ENCODE measurements at places on chromosomes 12 and 14.
A peak's percentile ranks its signal among the peaks of the same experiment; 100 is the strongest.

DNA sequence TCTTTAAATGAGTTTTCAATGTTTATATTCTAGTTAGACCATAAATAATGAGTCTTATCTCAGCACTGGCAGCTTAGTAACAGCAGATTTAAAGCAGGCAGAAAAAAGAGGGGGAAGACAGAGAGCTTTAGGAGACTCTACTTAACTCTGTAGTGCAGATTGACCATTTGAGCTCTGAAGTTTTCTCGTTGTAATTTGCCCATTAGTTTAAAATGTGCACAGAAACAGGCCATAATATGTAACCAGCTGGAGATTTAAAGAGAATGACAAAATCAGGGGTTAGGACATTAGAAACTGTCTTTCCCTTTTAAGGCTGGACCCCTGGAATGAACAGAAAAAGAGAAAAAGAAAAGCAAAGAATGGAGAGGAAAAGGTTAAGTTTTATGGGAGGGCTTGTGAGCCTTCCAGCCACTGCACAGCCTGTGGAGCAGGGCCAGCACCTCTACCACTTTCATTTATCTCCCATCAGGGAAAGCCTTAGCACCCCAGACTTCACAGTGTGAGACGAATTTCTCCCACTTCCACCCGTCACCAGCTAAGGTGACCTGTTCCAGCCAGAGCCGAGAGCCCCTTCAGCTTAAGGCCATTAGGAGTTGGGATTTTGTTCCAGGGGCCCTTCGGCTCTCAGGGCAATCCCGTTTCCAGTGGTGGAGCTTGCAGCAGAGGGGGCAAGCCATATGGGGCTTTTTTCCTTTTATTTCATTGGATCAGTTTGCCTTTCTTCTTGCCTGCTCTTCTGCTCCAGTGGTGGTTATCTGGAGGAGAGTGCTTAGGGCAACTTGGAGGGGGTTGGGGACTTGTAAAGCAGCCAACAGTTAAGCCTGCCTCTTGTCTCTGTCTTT, 8.0 kb downstream of the IL22 start:
- no peak for DNase-seq

GRCh38 chr14:28163897-28164296, 602.7 kb upstream of the FOXG1 start:
- DNase-seq: no peak

DNA sequence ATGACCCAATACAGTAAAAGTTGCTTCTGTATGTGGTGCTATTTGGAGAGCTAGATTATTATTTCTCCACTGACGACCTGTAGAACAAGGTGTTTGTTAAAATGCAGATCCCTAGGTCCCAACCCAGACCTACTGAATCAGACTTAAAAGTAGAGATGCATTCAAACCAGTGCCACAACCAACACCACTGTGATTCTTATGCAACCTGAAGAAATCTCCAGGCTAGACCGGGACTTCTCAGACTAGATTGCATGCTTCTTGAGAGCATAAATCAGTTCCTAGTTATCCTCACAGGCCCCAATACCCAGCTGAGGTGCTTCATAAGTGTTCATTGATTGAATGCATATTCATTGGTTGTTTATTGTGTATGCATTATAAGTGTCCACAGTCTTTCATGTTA, 78.2 kb downstream of the SPTSSA start:
- DNase-seq: no peak

GRCh38 chr12:53221203-53222080, 10.6 kb downstream of the RARG start:
- DNase-seq: peak; percentile 69
